ENCODE measurements at places on chromosomes 13 and 19.

GRCh38 chr13:108776650-108777049 is 147.2 kb downstream of the MYO16 start:
- DNase-seq, result no peak

DNA sequence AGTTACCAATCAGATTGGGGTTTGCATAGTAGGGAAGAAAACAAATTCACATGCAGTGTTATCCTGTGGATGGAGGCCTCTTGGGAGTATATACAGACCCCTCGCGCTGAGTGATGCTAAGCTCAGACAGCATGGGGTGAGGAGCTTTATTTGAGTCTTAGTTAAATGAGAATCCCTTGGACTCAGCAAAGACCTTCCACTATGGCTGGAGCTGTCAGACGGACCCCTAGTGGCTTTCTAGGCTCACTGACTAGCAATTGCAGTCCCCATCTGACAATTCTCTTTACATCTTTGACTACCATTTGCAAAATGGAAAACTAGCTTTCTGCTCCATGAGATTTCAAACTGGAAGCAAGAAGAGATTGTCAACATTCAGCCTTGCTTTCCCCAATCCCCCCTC is 90.4 kb downstream of the STOML3 start:
- DNase-seq, result no peak

- DNase-seq, result no peak
These were observed 4.4 kb downstream of the FFAR1 start for GRCh38 chr19:35352177-35352447.

DNA sequence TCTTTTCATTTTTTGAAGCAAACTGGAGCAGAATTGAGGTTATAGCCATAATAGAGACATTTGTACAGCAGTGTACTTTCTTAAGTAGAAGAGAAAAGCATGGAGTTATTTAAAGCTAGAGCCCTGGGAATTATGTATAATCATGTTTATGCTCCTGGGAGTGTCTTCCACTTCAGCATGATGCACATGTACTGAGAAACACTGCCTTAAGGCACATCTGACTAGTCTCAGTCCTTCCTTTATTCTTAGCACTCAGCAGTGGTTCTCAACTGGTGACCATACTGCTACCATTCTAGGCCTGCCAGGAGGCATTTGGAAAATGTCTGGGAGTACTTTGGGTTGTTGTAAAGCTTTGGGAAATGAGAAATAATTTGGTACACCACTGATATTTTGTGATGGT is 45.8 kb downstream of the VWA8 start:
- DNase-seq, result no peak

DNA sequence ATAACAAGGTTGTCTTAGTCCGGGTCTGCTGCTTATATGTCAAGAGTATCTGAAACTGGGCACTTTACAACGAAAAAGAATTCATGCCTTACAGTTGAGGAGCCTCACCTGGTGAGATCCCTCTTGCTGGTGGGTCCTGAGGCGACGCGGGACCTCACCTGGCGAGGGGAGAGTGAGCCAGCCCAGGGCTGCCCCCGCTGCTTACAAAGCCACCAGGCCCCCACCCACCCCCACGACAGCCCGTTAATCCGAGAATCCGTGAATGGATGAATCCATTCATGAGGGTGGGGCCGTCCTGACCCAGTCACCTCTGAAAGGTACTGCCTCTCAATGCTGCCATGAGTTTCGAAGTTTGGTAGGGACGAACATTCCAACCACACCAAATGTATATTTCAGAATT is 54.0 kb upstream of the F7 start:
- no peak for DNase-seq

- no peak for DNase-seq
These were observed 9.7 kb downstream of the EFNA2 start for GRCh38 chr19:1295169-1296012.

DNA sequence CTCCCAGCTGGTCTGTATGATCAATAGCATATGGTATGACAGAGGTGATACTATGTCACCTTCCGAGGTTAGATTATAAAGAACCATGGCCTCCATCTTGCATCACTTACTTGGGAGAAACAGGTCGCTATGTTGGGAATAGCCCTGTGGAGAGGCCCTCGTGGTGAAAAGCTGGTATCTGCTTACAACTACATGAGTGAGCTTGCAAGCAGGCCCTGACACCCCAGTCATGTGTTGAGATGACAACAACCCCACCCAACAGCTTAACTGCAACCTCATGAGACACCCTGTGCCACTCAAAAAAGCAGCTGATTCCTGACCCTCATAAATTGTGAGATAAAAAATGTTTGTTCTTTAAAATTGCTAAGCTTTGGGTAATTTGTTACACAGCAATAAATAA is 18.8 kb downstream of the MTRF1 start:
- no peak for DNase-seq

GRCh38 chr13:110938662-110939421 is 24.0 kb upstream of the ANKRD10 start:
- DNase-seq, result no peak

GRCh38 chr19:19026299-19026971 is 6.9 kb downstream of the SUGP2 start:
- no peak for DNase-seq

DNA sequence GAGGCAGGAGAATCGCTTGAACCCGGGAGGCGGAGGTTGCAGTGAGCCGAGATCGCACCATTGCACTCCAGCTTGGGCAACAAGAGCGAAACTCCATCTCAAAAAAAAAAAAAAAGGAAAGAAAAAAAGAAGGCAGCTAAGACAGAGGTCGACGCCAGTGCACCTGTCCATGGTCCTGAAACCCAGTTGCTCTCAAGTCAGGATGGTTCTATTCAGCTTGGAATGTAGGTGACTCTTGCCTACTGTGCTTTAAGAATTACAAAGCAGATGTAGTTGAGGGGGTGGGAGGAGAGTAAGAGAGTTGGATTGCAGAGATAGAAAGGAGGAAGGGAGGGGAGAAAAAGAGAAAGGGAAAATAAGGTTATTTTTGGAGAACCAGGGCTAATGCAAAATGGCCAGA is 18.7 kb downstream of the CACNG7 start:
- peak; percentile 38 for DNase-seq

DNA sequence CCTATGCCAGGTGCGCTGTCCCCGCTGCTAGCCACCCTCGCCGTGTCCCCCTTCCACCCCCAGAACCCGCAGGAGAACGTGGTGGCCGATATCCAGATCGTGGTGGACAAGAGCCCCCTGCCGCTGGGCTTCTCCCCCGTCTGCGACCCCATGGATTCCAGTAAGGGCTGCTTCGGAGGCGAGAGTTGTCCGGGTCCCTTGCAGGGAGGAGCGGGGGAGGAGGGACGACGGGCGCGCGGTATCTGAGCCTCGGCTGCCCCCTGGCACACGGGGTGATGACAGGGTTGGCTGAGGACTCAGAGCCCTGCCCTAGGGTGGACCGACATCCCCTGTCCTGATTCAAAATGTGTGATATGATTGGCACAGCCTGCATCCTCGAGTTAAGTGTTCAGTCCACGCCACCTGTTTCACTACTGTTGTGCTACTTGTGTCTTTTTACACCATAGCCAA is 653 bp downstream of the MVB12A start:
- DNase-seq, result peak; percentile 19

DNA sequence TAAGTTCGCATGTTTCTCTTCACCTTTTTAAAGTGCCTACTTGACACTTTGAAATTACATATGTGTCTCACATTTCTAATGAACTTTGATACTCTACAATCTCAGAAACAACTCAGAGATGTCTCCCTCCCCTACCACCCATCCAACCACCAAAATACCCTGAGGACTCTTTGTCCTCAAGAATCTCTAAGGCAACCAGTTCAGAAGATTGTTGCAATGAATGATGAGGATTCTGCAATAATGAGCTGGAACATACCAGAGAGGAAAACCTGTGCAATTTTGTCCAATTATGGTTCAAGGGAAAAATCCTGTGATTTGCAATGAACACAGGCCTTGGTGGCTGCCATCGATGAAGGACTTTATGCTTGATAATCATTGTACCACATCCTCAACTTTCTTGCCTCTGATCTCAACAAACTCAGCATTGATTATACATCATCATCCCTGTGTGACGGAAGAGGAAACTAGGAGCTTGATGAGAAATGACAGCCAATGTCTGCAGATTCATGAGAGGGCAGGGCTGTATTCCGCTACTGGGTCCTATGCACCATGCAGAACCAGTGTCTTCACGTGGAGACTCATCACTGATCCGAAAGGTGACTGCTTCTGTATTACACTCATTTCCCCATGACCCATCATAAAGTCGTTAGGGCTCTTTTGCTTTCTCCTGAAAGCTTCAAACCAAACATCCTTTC is 1.1 kb downstream of the FPR1 start:
- DNase-seq, result no peak

DNA sequence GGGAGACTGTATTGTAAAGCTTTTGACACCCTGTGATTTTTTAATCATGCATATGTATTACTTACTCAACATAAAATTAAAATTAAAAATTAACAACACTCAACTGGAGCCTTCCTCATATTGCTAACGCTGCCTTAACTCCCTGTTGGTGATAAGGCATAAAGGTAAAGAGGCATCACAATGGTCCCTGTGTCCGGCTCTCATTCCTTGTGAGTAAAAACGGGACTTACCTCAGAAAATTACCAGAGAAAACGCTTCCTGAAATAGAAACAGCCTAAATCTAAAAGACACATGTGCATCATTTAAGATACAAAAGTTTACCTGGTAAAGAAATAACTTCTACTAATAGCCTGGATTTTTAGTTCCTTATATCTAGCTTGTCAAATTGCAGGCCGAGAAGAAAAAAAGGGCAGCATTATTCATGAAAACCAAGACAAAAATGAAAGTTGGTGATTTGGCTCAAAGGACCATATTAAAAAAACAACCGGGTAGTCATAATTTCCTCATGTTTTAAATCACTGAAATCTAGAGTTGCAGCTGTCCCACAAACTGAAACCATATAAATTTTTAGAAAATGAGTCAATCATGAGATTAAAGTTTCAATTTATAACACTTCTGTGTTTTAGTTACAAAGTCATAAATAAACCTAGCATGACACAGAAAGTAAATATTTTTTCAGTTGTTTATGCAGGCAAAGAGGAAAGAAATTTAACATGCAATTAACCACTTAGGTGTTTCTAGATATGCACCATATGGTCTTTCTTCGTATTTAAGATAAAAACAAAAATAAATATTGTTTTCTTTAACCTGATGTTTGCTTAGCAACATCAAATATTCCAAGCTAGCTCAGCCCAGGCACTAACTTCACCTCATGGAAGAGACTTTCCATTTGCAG is 94.7 kb downstream of the MIPEP start:
- peak; percentile 12 for DNase-seq

GRCh38 chr13:46963904-46964303 is 67.1 kb upstream of the HTR2A start:
- no peak for DNase-seq

DNA sequence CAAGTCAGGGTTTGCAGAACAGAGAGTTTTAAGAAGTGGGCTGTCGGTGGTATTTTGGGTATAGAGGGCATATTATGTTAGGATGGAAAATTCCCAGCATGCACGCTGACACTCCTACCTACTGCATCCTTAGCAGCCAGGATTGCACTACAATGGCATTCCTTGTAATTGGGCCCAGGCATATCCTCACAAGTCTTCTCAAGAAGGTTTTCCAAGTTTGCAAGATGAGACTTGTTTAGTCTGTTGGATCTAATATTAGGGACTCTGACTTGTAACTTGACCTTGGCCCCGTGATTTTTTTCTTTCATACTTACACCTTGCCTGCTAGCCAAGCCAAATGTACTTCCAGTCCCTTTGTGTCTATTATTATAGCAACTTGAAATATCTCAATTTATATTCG is 335.7 kb upstream of the HTR2A start:
- DNase-seq, result no peak

GRCh38 chr13:76813000-76813691 is 73.1 kb downstream of the KCTD12 start:
- DNase-seq, result no peak

DNA sequence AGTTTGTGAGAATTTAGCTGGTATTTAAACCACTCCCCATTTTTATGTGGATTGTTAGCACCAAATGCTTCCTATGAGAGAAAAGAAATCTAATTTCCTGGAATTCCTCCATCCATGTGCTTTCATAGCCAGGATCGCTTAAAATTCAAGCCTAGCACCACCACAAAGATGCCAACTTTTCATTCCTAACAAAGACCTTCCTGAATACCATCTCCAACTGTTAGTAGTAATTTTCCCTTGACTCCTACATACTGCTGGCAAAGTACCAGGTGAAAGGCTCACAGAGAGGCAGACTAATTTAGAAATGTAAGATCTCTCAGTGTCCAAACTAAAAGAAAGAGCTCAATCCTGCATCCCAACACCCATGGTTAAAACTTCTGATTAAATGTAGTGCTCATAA is 386.3 kb downstream of the KCTD12 start:
- DNase-seq, result no peak

DNA sequence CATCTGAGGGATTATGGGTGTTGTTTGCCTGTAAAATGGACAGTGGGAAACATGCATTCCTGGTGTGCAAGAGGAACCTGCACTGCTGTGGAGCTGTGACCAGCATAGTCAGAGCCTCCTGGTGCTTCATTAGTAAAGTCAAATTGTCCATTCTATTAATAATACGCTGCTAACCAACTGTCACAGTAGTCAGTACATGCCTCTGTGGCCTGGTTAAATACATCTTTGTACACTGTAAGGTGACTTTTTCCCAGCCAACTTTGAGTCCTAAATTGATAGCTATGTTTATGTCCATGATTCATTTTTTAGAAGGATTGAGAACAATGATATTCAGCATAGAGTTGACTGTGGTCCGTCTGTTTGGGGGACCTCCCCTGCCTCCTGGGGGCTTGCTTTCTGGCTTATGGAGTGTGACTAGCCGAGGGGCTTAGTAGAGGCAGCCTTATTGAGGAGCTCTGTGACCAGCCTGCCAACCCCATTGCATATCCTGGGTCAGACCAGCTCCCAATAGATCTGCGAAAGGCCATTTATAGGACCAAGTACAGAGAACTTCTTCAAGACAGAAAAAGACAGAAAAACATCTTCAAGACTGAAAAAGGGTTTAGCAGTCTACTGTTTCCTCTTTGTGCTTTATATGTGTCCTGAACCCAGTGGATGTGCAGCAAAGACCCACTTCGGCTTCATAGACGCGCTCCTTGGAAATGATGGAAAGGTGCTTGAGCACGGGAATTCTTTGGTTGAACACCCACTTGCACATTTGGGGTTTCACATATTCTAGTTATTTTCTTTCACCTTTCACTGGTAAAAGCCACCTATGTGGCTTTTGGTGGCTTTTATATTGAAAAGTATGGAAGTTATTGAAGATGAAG is 4.3 kb downstream of the GPR183 start:
- DNase-seq, result no peak

- DNase-seq, result no peak
These were observed 113.1 kb downstream of the PAN3 start for GRCh38 chr13:28251466-28251865.

DNA sequence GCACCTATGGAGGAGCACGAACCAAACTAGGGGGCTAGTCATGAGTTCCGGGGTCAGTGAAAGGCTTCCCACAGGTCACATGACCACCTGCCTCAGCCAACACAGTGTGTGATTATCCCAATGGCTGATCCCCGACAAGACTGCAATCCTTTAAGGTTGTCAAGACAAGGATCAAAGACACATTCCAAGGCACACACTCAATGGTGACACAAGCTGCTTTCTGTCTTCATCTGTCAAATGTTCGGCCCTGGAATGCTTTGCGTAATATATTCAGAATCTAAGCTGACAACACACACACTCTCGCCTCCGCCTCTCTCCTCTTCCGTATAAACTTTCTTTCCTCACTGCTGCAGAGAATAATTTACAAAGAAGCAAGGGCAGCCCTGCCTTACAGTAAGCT is 11.7 kb downstream of the RANBP3 start:
- no peak for DNase-seq

Data from ACHN (cell line).